ENCODE measurements at places on chromosomes 6 and 20. TPM values are rescaled to one million over a fixed set of nuclear protein-coding genes. Genes with fewer than 3 reads are reported as not detected.

Gene ANGPT4
- 0.09 TPM for total RNA-seq

Gene ESF1
- 10.2 TPM for total RNA-seq

Gene CCM2L
- 1.9 TPM for total RNA-seq

Gene SLC24A3
- 5.7 TPM for total RNA-seq

Gene SOX4
- total RNA-seq, result 4.8 TPM

Gene CD93
- total RNA-seq, result 4.5 TPM

Gene PTGIS
- total RNA-seq, result 4.1 TPM

Gene DSP
- 1,087 TPM for total RNA-seq

Gene SLC17A1
- not detected for total RNA-seq

Gene SLC22A3
- total RNA-seq, result 14.2 TPM

Gene VGLL2
- total RNA-seq, result not detected

- DNase-seq, result no peak
- H3K27me3 ChIP-seq, result no peaks in the 10 kb centered on the region
- H3K4me3 ChIP-seq, result no peak overlapping the region
- no peaks in the 10 kb centered on the region for H3K36me3 ChIP-seq
- H3K4me1 ChIP-seq, result no peaks in the 10 kb centered on the region
Measured at GRCh38 chr6:107555449-107555848, 65.5 kb downstream of the SOBP start.

GRCh38 chr6:34970957-34971356 is 81.9 kb downstream of the ANKS1A start:
- H3K27me3 ChIP-seq, result no peaks in the 10 kb centered on the region
- no peaks in the 10 kb centered on the region for H3K4me1 ChIP-seq
- H3K4me3 ChIP-seq, result no peak overlapping the region
- no peak overlapping the region for H3K27ac ChIP-seq
- no peaks in the 10 kb centered on the region for H3K36me3 ChIP-seq

GRCh38 chr20:8492173-8492572 is 360.1 kb downstream of the PLCB1 start:
- no peaks in the 10 kb centered on the region for H3K36me3 ChIP-seq
- no peak overlapping the region for H3K4me3 ChIP-seq
- no peak for DNase-seq
- no peak overlapping the region for H3K27ac ChIP-seq
- no peaks in the 10 kb centered on the region for H3K4me1 ChIP-seq

DNA sequence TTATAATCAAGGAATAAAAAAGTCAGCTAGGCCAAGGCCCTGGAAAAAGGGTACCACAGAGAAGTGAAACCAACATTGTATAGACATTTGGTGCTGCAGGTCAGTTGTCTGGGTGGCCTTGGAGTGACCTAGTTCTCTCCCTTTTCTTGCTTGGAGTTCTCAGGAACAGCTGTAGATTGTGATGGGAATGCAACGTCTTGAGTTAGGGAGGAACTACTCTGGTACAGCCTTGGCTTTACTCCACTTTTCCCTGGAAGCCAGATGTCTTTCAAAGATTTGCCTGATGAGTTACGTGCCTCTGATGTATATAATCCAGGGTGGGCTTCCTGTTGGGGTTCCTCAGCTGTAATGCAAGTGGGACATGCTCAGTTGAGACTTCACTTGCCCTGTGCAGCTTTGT is 694.7 kb downstream of the HTR1B start:
- no peaks in the 10 kb centered on the region for H3K4me1 ChIP-seq
- no peak for DNase-seq
- no peak overlapping the region for H3K27ac ChIP-seq
- no peaks in the 10 kb centered on the region for H3K36me3 ChIP-seq
- no peak overlapping the region for H3K4me3 ChIP-seq

DNA sequence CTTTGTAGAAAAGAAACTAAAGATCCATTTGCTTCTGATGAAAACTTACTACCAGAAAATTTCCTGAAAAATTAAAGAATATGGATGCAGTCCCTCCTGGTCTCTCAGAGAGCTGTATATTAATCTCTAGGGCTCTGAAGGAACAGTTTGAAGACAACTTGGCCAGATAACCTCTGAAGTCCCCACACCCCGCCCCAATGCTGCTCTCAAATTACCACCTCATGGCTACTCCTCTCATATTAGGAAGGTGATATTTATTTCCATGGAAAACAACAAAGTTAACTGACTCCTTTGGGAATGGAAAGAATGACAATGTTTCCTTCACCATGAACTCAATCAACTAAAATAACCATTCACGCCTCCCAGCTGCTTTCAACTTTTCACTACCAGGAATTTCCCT is 408.4 kb upstream of the FLRT3 start:
- H3K36me3 ChIP-seq, result no peaks in the 10 kb centered on the region
- H3K4me3 ChIP-seq, result no peak overlapping the region
- no peaks in the 10 kb centered on the region for H3K27me3 ChIP-seq

DNA sequence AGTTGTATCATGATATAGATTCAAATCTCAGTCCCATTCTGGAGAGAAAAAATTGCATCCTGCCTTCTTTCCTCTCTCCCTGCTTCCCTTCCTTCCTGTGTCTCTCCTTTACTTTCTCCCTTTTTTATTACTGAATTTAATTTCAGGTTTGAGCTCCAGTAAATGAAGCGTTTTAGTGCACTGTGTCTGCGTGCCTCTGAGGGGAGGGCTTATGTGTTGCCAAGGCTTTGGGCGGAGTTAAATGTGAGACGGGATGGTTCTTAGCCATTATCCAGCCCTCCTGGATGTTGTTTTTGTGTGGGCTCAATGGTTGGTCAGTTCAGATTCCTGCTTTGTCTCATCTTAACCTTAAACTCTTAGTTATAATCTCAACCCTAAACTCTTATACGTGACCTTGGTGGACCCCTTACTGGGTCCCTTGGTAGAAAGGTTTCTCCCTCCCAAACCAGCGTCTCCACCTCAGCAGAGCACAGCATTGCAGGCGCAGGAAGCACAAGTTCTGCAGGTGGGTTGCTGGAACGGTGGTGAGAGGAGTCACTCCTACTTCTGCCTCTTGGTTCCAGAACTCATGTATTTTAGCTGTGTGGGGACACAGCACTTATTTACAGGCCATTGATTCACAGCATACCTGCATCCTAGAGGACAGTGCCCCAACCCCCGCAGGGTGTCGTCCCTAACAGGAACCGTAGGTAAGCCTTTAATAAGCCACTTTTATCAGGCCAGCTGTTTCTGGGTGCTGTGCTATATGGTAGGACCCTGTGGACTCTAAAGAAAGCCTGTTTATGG is 68.5 kb downstream of the DNAH8 start:
- H3K27ac ChIP-seq, result no peak overlapping the region
- no peak for DNase-seq
- no peaks in the 10 kb centered on the region for H3K27me3 ChIP-seq
- H3K4me1 ChIP-seq, result no peaks in the 10 kb centered on the region
- no peak overlapping the region for H3K4me3 ChIP-seq
- H3K36me3 ChIP-seq, result no peaks in the 10 kb centered on the region

DNA sequence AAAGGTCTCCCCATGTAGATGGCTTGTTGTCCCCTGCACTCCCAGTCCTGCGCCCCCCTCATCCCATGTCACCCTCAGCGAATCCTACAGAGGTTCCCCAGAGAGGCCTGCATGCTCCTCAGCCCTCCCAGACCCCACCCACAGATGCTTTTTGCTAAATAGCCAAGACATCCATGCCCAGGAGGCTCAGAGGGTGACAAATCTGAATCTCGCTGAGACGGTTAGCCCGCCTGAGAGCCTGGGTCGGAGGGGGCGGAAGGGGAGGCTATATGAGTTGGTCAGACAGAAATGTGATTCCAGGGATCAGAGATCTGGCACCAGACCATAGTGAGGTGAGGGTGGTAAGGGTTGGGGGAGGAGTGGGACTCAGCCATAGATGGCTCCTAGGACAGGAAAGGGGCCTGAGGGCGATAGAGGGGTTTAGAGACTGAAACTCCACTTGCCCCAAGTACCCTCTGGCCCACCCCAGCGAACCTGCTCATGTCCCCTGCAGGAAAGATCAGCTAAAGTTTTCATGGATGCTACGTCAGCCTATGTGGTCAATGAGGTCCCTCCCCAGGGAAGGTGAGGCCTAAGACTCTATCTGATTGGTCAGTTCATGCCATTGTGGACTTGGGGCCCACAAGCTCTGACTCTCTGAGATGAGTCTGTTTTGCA is 33.2 kb downstream of the TFEB start:
- no peaks in the 10 kb centered on the region for H3K36me3 ChIP-seq
- H3K4me3 ChIP-seq, result no peak overlapping the region
- H3K4me1 ChIP-seq, result peaks cover 32% of the 10 kb centered on the region
- no peak for DNase-seq
- no peak overlapping the region for H3K27ac ChIP-seq
- H3K27me3 ChIP-seq, result no peaks in the 10 kb centered on the region

DNA sequence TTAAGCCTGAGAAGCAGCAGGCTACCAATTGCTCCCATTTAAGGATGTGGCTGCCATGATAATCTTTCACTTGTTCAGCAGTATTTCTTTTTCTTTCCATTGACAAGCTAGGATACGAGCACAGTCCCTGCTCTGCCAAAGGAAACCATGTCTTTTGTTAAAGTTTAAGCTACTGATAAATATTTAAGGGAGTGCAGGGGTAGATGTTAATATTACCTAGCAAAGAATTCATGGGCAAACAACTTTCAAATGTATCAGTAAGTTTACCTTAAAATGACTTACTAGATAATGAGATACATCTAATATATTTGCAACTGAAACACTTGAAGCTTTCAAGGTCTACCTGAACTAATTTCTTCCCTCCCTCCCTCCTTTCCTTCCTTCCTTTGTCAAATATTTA is 77.3 kb downstream of the OPN5 start:
- no peaks in the 10 kb centered on the region for H3K36me3 ChIP-seq
- no peak for DNase-seq
- H3K27me3 ChIP-seq, result no peaks in the 10 kb centered on the region
- H3K4me1 ChIP-seq, result no peaks in the 10 kb centered on the region

DNA sequence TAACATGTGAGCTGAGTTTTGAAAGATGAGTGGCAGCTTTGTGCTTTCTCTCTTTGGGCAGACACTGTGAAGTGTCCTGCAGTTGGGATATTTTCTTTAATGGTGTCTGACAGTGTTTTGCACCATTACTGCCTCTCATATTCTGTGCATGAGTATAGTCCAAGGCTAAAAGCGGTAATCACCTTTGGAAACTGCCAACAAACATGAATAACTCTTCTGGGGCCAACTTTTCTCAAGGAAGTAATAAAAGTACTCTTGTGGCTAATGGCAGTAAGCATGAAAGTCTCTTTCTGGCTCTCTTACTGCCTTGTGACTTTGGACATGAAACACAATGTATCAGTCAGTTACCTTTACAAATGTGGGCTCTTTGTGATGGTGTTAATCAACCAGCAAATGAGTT is 91.7 kb upstream of the SOX4 start:
- no peak overlapping the region for H3K4me3 ChIP-seq
- H3K27me3 ChIP-seq, result no peaks in the 10 kb centered on the region
- H3K4me1 ChIP-seq, result peaks cover 23% of the 10 kb centered on the region
- no peak overlapping the region for H3K27ac ChIP-seq
- H3K36me3 ChIP-seq, result no peaks in the 10 kb centered on the region

GRCh38 chr6:1634081-1634480 is 24.4 kb downstream of the FOXC1 start:
- no peak overlapping the region for H3K4me3 ChIP-seq
- DNase-seq, result no peak
- no peaks in the 10 kb centered on the region for H3K27me3 ChIP-seq
- H3K36me3 ChIP-seq, result no peaks in the 10 kb centered on the region
- no peak overlapping the region for H3K27ac ChIP-seq
- no peaks in the 10 kb centered on the region for H3K4me1 ChIP-seq

GRCh38 chr6:118788702-118789101 is 105.2 kb upstream of the ASF1A start:
- peaks cover 11% of the 10 kb centered on the region for H3K4me1 ChIP-seq
- H3K27me3 ChIP-seq, result no peaks in the 10 kb centered on the region
- H3K4me3 ChIP-seq, result no peak overlapping the region
- no peak overlapping the region for H3K27ac ChIP-seq
- no peak for DNase-seq

GRCh38 chr6:72464791-72465691 is 156.8 kb upstream of the KCNQ5 start:
- no peaks in the 10 kb centered on the region for H3K4me1 ChIP-seq
- no peak overlapping the region for H3K4me3 ChIP-seq
- H3K36me3 ChIP-seq, result no peaks in the 10 kb centered on the region
- no peak for DNase-seq
- no peaks in the 10 kb centered on the region for H3K27me3 ChIP-seq

Measured in esophagus squamous epithelium (tissue), 5 donors.